ENCODE measurements at places on chromosomes 6 and 20.

DNA sequence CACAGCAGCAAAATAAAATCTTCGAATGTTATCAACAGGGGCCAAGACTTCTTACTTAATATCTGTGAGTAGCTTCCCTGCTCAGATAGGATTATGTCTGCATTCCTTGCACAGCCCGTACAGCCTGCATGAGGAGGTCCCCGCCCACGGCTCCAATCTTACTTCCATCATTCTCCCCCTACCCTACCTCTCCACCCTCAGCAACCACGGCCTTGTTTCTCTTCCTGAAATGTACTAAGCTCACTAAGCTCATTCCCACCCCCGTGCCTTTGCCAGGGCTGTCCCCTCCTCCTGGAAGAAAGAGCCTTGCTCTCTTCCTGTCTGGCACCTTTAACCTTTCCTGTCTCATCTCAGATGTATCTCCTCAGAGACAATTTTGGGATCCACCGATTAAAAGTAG is 120.4 kb downstream of the BCAS1 start:
- no peak for DNase-seq

DNA sequence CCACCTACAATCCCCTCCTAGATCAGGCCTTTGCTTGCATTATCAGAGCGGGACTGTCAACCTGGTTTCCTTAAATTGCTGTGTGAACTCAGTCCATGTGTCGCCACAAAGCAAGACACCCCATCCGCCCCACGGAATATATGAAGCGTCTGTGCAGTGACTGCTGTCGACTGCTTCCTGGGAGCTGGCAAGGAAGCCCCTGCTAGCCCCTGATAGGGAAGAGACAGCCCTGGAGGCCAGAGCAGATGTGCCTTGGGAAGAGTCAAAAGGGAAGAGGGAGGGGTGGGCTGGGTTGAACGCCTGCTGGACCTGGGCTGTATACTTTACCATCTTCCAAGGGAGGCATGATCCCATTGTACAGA is 44.1 kb upstream of the APCDD1L start:
- DNase-seq: no peak

- DNase-seq: no peak
These were observed 43.6 kb downstream of the ZDHHC14 start for GRCh38 chr6:157424491-157425020.

GRCh38 chr6:63750400-63750799 is 114.8 kb downstream of the PHF3 start:
- DNase-seq: no peak

- DNase-seq: no peak
These were observed 7.9 kb downstream of the WFDC3 start for GRCh38 chr20:45783656-45784294.

GRCh38 chr6:33983109-33983716 is 162.7 kb downstream of the GRM4 start:
- no peak for DNase-seq

DNA sequence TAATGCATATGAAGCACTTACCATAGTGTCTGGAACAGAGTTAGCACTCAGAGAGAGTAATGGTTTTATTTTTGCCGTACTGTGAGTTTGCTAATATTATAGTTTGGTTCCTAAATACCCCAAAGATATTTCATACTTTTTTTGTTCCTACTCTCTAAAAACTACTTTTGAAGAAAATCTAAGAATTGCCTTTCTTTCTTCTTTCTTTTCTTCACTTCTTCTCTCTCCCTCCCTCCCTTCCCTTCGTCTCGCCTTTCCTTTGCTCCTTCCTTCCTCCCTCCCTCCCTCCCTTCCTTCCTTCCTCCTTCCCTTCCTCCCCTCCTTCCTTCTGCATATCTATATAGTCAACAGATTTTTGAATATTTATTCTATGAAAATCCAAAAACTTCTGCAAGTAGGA is 351.7 kb upstream of the RSPO3 start:
- no peak for DNase-seq

GRCh38 chr6:132479131-132479530 is 33.8 kb downstream of the STX7 start:
- DNase-seq: no peak

DNA sequence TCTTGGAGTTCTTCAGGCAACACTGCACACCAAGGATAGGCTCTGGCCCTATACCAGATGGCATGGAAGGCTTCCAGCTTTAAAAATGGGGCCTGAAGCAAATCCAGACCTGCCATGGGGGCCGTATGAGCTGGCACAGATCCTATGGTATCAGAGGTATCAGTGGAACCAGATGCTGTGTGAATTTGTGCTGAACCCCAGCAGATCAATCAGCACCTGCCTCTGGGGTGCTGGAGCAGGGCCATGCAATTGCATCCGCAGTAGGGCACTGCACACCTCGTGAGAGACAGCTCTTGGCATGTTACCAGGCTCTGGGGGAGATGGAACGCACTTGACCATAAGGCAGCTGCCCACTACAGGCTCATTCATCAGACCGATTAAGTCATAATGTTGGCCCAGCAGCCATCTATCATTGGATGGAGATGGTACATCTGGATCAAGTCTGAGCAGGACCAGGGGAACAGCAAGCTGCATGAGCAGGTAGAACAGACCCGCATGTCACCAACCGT is 221.5 kb downstream of the MYLK4 start:
- no peak for DNase-seq

DNA sequence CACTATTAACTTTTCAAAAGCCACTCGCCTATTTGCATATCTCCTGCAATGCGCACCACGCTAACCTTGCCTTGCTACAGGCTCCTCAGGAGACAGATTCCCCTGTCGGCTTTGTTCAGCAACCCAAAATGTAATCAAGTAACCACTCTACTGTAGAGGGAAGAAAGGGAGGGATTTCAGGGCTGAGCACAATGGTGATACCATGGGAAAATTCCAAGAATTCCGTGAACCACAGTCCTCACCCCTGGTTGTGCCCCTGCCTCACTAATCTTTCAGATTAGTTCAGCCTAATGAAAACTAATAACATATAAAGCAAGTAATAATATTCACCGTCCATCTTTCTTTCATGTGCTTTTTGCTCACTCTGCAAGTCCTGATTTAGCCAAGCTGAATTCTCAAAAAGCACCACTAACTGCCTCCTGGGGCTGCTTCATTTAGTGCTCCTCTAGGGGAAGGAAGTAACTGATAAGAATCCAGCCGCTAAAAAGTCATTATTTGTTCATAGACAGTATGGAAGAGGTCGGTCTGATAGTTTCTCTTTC is 6.6 kb downstream of the CITED2 start:
- no peak for DNase-seq

DNA sequence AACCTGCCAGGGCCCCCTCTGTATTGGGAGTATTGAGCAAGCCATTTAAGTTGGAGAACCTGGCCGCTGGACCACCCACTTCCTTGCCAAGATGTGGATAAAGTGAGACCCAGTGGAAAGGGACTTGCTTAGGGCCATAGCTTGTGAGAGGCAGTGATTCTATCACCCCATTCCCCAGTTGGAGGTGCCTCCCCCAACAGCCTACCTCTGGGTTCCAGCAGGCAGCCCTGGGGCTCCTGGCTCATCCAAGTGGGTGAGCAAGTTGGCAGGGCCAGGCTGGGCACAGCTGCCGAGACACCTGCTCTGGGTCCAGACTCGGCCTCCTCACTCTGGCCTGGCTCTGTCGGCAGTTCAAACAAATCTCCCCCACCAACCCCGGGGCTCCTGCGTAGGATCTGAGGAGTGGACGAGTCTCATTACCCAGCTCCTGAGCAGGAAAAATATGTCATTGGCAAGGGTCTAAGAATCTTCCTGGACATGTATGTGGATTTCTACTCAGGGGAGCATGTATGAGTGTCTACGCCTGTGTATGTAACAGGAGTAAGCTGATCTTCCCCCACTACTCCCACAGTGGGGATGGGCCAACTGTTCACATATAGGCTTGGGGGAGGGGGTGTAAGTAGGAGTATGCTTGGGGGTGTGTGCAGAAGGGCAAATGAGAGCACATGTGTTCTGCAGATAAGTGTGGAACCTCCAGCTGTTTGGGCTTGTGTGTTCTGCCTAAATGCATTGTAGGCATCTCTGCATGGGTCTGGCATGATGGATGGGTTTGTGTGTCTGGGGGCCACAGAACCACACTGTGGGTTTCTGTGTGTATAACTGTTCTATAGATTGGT is 1.9 kb downstream of the ID1 start:
- DNase-seq: no peak

DNA sequence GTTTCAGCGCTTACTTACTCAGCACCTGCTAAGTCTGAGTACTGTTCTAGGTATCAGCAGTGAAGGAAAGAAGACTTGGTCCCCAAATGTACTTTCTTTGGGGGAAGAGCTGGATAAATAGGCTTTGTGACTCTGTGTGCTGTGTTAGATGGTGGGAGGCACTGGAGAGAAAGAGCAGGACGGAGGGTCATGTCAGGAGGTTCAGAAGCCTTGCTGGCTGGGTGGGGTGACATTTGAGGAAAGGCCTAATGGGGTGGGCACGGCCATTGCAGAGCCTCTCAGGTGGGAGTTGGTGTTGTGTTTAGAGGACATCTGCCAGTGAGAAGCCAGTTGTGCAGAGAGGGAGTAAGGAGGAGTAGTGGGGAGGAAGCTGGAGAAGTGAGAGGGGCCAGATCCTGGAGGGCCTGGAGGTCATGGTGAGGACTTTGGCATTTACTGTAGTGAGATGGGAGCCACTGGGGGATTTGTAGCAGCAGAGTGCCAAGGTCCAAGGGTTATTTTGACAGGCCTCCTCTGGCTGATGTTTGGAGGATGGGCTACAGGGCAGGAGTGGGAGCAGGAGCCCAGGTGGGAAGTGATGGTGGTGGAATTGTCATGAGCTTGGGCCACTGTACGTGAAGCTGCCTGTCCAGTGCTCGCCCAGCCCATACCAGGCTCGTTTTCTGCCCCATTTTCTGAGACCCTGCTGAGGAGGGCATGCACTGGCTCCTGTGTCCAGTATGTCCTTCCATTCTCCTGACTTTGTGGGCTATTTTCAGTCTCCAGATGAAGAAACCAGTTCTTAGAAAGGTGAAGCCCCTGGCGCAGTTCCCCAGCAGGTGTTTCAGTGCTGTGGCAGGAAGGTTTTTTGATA is 886 bp downstream of the SDCBP2 start:
- no peak for DNase-seq

- DNase-seq: no peak
These were observed 68.9 kb downstream of the TBC1D7 start for GRCh38 chr6:13259393-13259792.

- DNase-seq: no peak
These were observed 50.2 kb downstream of the NCOA3 start for GRCh38 chr20:47551841-47552240.

GRCh38 chr6:117280922-117281321 is 15.6 kb downstream of the VGLL2 start:
- no peak for DNase-seq

GRCh38 chr6:163356743-163357142 is 57.8 kb upstream of the QKI start:
- no peak for DNase-seq

GRCh38 chr6:98833307-98834059 is 891 bp upstream of the POU3F2 start:
- no peak for DNase-seq

DNA sequence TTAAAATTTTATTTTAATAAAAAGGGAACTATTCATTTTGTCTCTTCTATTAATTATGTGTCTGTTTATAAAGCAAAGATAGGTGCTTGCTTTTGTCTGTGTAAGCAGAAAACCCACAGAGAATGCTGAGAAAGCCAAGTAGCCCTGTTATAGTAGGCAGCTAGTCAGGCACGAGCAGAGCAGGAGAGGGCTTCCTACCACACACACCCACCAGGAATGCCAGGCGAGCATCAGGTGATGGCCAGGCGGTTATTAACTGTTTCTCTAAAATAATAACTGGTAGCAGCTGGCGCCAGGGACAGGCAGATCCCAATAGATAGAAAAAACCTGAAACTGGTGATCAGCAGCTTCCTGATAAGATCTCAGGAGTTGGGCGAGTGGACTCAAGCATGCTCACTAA is 15.7 kb downstream of the C6orf15 start:
- no peak for DNase-seq

GRCh38 chr6:88238065-88238464 is 71.9 kb upstream of the CNR1 start:
- no peak for DNase-seq

- DNase-seq: no peak
These were observed 5.5 kb downstream of the BTN2A2 start for GRCh38 chr6:26388441-26388840.

DNA sequence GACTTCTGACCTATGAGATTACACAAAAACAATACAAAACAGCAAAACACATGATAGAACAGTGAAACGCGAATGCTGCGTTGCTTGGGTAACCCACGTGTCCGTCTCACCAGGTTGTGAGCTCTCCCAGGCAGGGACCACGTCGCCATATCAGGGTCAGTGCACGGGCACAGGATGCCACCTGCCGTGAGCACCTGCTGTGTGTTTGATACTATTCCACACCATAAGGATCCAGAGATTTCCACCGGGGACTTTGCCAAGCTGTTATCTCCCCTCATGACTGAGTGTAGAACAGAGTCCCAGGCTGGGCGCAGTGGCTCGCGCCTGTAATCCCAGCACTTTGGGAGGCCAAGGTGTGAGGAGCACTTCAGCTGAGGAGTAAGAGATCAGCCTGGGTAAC is 288.0 kb downstream of the BMP7 start:
- DNase-seq: no peak

DNA sequence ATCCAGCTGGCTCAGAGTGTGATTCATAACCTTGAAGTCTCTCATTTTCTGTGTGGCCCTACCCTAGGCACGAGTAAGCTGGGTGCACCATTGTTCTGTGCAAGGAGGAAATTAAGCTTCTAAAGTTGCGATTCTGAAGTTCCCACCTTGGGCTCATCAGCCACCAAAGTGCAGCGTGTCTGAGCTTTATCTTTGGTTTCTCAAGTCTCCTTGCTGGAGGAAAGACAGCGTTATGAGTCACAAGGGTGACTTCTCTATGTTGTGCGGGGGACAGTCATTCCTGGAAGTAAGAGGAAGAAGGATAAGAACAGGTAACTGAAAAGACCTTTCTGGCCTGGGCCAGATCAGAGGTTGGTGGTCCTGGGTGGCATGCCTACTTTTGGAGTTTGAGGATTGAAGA is 16.8 kb downstream of the MRAP2 start:
- DNase-seq: no peak

DNA sequence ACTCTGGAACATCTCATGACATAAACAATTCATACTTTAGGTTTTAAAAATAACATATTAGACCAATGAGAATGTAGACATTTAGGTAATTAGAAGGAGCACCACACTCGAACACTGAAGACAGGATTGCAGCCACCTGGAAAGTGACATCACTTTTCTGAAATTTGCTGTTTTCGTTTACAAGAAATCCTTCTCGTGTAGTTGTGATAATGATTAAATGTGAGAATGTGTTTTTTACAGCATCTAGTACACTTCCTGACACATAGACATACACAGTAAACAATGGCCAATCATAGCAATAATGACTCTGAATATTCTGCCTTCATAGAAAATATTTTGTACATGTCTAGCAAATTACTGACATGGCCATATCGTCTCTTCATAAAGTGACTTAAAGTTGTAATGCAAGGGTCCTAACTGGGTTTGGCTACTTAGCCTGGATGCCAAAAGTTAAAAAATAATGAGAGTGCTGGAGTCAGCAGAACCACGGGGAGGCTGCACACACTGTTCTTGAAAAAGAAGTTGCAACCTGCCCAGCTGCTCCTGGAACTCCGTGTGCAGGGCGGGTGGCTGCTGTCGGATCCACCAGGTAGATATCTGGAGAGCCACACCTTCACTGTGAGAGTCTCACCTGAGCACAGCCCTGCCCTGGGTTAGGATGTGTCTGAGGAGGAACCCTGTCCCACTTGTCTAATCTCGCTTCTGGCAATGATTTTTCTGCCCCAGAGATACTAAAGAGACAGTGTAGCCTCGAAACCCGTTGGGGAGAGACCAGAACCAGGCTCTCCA is 212.9 kb downstream of the QKI start:
- no peak for DNase-seq

- no peak for DNase-seq
These were observed 27.9 kb downstream of the CENPW start for GRCh38 chr6:126367849-126368248.

Measured in stimulated activated CD4-positive, alpha-beta T cell treated with anti-CD3 and anti-CD28 coated beads, TNF-alpha, amount 100 ng/mL, for 48 hours (primary cell).